ENCODE measurements at places on chromosomes 1 and 21.

DNA sequence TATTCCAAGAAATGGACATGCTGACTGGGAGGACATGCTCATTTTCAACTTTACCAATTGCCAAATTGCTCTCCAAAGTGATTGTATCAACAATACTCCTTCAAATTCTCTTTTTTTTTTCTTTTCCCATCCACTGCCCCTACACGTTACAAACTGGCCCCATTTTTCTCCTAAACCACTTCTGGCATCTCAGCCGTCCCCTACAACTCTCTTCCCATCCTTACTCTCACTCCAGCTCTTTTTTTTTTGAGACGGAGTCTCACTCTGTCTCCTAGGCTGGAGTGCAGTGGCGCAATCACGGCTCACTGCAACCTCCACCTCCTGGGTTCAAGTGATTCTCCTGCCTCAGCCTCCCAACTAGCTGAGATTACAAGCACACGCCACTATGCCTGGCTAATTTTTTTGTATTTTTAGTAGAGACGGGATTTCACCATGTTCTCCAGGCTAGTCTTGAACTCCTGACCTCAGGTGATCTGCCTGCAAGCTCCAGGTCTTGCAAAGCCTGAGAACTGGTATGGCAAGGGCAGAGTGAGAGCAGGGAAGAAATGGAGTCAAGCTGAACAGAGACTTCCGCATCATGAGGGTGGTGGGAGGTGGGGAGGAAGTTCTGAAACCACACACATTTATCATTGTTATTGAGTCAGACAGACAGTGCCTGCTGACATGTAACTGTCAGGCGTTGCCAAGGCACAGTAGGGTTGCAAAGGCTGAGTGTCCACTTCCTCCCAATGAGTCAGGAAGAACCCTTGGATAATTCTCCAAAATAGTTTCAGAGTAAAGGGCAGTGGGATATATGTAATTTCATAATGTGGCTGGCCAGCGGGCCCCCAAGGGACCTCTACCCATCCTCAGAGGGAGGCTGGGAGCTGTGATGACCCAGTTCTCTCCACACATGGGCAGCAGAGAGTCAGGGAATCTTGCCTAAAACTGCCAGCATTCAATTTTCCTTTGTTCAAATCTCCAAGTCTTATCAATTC is 17.4 kb downstream of the CELA3A start:
- peak; percentile 75 for DNase-seq

GRCh38 chr21:31448496-31448895 is 104.4 kb upstream of the TIAM1 start:
- no peak for DNase-seq

DNA sequence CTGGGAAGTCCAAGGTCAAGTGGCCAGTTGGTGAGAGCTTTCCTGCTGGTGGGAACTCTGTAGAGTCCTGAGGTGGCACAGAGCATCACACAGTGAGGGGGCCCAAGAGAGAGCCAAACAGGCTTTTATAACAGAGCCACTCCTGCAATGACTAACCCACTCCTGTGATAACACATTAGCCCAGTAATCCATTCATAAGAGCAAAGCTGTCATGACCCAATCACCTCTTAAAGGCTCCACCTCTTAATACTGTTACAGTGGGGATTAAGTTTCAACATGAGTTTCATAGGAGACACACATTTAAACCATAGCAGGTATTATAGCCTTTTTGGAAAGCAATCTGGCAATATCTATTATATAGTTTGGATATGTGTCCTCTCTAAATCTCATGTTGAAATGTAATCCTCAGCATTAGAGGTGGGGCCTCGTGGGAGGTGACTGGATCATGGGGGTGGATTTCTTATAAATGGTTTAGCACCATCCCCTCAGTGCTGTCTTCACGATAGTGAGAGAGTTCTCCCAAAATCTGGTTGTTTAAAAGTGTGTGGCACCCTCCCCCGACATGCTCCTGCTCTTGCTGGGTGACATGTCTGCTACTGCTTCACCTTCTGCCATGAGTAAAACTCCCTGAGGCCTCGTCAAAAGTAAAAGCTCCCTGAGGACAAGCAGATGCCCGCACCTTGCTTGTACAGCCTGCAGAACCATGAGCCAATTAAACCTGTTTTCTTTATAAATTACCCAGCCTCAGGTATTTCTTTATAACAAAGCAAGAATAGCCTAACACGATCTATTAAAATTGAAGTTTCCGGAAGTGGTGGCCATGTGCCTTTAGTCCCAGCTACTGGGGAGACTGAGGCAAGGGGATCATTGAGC is 64.5 kb downstream of the CD58 start:
- no peak for DNase-seq

GRCh38 chr1:2279210-2279639 is 51.1 kb downstream of the SKI start:
- peak; percentile 99 for DNase-seq

DNA sequence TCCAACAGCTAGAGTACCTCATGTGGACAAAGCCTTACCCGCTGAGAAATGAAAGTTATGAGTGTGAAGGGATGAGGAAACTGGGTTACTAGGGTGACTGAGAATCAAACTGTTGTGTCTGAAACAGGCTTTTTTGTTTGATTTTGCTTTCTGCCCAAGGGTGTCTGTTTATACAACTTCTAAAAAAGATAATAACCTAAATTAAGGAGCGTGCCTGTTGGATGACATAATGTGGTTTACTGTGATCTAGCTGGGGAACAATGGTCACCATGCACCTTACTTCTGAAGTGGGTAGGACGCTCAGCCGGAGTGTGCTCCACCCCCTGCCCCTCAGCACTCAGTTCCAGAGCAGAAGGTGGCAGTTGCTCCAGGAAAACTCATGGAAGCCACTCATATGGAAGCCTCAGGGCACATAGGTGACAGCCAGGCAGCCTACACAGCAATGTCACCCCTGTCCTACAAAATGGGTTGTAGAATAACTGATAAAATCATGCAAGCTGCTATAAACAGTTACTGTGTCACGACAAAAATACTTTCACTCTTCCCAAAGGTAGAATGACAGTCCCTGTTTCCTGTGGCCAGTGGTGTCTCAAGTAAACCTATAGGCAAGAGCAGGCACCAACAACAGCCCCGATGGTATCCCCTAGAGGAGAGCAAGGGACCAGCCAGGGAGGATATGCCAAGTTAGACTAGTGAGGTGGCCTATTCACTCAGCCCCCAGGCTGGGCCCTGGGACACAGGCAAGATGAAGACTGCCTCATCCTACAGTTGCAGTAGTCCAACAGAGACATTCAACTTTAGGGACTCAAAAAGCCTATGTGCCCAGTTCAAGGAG is 29.3 kb downstream of the SIPA1L2 start:
- no peak for DNase-seq

DNA sequence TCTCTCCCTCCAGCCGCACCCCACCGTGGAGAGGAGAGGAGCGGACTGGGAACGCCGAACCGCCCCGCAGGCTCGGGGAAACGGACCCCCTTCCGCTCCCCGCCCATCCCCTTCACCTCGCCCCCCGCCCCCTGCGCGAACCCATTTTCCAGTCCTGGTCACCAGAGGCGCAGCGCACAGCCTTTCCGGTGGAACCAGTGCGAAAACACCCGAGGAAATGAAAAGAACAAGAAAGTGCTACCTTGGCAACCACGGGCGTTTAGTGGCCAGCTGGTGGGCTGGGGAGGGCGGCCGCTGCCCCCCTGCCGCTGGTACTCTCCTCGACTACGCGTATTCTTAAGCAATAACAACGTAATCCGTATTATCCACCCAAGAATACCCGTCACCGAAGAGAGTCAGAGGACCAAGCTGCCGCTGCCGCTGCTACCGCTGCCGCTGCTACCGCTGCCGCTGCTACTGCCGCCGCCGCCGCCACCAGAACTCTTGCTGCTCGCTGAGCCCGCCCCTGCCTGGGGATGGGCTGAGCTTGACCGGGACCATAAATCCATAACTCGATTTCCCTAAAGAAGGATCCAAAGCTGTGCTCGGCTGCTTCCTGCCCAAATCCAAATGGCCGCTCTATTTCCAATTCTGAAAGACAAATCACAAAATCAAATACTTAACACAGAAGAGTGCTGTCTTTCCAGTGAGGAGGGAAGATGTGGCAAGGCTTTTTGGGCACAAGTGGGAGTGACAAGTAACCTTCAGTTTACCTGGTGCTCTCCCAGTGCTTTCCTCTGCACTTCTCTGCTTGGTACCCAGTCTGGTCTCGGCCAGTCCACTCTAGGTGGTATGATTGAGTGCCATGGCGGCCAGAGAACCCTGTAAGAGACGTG is 125.2 kb upstream of the DPYD start:
- no peak for DNase-seq

DNA sequence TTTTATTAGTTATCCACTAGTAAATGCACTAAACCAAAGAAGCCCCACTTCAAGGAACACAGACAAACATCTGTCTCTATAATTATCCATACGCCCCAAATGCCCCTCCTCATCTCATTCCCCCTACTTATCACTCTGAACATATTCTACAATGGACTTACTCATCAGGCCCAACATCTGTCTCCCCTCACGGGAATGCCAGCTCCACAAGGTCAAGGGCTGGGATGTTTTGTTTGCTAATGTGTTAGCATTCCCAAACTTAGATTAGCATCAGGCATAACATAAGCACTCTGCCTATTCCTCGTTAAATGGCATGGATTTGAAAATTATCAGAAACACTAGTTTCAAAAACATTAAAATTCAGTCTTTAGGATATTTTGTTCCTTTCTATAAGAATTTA is 279.5 kb downstream of the DSCAM start:
- DNase-seq: no peak

DNA sequence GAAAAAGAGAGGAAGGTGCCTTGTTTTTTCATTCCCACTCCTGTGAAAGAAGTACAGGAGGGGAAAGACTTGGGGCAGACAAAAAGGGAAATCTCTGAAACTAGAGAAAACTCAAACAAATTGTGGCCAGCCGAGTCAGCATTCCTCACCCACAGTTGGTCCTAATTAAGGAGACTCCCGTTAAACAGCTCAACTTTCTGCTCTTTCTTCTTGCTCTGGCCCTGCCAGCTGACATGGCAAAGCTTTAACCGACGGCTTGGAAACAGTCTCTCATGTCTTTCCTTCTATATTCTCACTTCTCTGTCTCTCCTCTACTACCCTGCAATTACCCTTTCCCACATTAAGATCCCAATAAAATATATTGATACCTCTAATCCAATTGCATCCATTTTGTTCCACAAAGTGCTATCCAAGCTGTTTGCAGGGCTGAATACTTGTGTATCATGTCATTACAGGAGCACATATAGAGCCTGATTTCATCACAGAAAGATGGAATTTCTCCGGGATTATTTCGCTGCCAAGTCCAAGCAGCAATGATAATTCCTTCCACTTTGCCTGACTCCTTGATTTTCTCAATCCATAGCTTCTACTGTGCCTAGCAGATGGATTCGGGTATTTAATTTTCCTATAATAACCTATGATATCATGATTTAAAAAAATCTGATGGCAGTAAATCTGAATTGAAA is 65.4 kb upstream of the IPO9 start:
- peak; percentile 70 for DNase-seq

GRCh38 chr1:154783976-154784375 is 86.1 kb downstream of the KCNN3 start:
- DNase-seq: no peak

- DNase-seq: no peak
Observed at GRCh38 chr1:174262349-174263241, 103.3 kb downstream of the RABGAP1L start.

Data from fibroblast of skin of left biceps (primary cell).